Non-pigmented ciliary epithelial cell (primary cell): ENCODE measurements at places on chromosomes 6 and 20.

GRCh38 chr6:166446567-166447065 is 63.9 kb upstream of the MPC1 start:
- no peak for DNase-seq

GRCh38 chr6:10271982-10272381 is 142.9 kb downstream of the TFAP2A start:
- DNase-seq: no peak

DNA sequence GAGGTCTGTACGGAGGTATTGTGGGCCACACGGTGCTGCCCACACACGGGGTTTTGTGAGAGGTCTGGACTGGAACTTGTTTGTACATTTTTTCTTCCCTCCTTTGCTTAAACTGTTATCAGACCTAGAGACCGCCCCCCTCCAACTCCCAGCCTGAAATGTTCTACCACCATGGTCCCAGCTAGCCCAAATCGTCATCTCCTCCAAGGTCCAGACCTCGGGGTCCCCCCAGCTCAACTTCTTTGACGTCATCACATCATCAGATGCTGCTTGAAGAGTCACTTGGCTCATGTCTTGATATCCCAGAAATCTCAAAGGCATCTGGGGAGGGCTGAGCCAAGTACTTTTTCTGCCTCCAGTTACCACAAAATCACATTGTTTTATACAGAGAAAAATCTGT is 2.8 kb upstream of the CCDC170 start:
- no peak for DNase-seq

DNA sequence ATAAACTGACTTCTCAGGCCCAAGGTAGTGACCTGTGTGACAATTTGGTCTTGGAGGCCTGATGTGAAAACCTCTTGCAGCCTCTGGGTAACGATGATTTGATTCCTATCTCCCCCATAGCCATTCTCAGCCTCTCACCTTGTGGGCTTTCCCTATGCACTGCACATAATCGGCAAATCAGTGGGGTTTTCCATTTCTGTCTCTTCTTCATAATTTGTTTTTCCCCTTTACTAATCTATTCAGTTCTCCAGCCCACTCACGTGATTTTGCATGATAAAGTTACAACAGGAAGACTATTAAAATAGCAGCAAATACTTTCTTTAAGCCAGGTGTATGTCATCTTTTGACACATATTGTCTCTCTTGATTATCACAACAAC is 893.7 kb downstream of the TFAP2A start:
- no peak for DNase-seq

DNA sequence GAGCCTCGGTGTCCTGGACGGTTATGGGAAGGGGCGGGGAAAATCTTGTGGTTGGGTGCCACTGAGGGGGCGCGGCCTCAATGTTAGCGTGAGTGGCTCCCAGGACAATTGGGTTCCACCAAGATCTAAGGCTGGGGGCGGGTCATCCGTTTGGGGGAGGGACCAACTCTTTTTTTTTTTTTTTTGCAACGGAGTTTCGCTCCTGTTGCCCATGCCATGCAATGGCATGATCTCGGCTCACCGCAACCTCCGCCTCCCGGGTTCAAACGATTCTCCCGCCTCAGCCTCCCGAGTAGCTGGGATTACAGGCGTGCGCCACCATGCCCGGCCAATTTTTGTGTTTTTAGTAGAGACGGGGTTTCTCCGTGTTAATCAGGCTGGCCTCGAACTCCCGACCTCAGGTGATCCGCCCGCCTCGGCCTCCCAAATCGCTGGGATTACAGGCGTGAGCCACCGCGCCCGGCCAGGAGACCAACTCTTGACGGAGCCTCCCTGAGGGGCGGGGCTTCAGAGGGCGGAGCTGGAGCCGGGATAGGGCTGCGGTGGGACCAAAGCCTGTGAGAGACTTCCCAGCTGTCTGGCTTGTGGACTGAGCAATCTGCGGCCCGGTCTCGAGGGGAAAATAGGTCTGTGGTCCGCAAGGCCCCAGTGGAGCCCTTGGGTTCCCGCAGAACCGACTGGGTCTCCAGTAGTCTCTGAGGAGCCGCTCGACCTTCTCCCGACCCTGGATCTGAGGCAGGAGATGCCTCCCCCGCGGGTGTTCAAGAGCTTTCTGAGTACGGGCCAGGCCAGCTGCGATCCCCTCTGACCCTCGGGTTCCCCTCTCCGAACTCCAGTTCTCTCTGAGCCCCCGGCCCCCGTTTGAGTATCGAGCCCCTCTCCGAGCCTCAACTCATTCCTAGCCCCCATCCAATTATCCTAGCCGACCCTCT is 1.1 kb downstream of the SPAG4 start:
- DNase-seq: no peak

DNA sequence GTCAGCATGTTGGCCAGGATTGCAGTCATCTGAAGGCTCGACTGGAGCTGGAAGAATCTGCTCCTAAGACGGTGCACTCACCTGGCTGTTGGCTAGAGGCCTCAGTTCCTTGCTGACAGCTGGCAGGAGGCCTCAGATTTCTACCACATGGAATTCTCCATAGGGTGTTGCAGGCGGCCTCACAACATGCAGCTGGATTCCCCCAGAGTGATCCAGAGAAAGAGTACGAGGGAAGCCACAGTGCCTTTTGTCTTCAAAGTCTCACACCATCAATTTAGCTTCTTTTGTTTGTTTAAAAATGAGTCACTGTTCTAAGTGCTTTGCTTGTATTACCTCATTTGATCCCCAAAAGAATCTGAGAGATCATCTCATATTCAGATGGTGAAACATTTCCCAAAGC is 65.5 kb upstream of the FYN start:
- peak; percentile 64 for DNase-seq

DNA sequence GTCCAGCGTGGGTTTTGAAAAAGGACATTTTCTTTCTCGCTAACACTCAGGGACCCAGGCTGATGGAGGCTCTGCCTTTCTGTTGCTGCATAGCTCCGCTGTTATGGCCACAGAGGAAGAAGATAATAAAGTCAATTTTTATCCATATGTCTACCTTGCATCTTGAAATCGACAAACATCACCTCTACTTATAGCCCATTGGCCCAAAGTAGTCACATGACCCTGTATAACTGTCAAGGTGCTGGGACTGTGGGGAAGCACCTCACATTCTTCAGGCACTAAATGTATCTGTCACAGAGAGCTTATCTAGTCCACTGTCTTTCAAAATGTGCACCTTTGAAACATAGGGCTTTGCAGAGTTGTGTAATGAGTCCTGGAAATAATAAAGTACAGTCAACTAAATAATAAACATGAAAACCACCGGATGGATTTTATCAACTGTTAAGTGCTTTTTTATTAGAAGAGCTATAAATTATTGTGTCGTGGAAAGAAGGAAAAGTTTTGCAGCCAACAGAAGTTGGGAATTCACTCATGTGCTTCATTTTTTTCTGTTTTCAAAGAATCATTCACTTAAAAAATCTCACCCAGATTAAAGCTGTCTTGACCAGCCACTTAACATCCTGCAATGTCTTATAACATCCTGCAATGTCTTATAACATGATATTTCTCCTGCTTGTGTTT is 47.7 kb upstream of the RCAN2 start:
- DNase-seq: no peak

- no peak for DNase-seq
Observed at GRCh38 chr20:35264755-35265154, 13.2 kb downstream of the MMP24OS start.

DNA sequence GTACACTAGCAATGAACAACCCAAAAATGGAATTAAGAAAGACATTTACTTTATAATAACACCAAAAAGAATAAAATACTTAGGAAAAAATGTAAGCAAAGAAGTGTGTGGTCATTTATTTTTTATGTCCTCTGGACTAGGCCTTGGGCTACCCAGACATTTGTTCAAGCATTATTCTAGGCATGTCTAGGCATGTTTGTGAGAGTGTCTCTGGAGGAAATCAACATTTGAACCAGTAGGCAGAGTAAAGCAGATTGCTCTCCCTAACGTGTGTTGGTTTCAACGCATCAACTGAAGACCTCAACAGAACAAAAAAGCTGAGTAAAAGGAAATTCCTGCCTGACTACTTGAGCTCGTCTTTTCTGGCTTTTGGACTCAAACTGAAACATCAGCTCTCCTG is 84.5 kb downstream of the ANKEF1 start:
- DNase-seq: no peak

GRCh38 chr6:135182071-135183001 is 1.2 kb downstream of the MYB start:
- DNase-seq: no peak

- DNase-seq: no peak
Observed at GRCh38 chr20:44465001-44465560, 10.6 kb upstream of the TTPAL start.

DNA sequence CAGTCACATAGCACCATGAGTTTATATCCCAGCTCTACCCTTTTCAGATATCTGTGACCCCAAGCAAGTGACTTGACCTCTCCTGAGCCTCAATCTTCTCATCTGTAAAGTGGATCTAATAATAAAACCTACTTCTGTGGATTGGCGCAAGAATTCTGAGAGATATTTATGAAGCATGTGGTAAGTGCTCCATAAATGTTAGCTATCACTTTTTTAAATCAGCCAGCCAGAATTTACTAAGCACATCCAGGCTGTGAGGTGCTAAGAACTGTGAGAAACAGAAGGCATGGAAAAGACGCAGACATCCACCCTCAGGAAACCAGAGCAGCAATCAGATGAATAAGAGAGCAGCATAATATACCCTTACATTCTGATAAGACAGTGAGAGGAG is 862 bp downstream of the C20orf96 start:
- DNase-seq: no peak

DNA sequence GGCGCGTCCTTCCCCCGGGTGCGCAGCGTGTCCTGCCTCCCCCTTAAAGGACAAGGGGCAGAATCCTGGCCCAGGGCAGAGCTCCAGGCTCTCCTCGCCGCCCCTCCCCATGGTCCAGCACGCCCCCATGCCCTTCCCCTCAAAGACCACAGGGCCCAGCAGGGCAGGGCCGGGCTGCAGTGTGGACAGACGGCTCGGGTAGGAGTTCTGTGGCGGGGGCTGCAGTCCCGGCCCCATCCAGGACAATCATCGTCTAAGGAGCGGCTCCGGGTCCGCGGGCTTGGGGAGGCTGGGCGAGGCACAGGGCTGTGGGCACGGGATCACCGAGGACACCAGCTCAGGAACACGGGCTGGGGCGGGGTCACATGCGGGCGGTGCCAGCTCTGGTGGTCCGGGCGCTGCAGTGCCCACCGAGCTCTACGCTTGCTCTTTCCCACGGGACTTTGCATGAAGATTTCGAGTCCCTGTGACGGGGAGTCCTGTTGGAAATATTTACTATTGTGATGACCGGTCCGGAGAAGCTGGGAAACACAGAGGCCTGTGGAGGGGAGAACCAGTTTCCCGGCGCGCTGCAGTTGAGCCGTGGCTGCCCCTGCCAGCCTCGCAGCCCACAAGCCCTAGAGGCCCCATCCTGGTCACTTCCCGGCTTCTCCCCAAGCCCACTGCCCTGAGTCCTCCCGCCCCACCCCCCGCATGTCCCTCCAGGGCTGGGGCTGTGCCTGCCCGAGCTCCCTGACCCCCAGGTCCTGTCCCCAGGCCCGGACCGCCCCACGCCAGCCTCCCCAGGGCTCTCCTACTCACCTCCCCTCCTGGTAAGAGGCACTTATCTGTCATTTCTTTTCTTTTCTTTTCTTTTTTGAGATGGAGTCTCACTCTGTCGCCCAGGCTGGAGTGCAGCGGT is 20.6 kb downstream of the SLC17A9 start:
- no peak for DNase-seq

DNA sequence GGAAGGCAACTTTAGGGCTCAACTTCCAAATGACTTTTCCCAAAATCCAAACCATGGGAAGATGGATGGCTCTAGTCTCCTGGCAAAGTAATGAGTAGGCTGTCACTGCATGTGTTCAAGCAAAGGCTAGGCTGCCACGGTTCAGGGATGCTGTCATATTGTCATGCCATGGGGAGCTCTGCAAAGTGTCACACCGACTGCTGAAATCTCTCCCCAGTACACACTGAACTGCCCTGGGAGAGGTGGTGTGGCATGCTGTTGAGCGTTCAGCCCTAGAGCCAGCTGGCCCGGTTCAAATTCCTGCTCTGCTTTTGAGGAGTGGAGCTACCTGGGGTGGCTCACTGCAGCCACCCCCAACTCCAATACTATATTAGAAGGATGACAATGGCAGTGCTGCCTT is 115.9 kb downstream of the LRFN2 start:
- no peak for DNase-seq

- DNase-seq: no peak
Observed at GRCh38 chr20:15916623-15917022, 656.6 kb downstream of the KIF16B start.

DNA sequence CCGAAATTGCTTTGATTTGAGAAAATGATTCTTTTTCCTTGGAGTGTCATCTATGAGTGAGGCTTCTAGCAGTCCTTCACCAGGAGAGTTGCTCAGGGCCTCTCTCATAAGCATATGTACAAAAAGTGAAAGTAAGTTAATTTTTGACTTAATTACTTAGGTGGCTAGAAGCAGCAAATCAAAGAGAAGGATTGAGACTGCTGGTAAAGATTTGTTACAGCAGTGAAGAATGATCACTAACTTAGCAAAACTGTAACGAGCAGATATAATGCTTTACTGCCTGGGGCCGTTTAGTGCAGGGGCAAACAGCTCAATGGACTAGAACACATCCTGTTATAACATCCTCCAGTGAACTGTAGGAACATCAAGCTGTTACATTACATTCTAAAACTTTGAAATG is 167.8 kb upstream of the RIPOR2 start:
- DNase-seq: no peak

DNA sequence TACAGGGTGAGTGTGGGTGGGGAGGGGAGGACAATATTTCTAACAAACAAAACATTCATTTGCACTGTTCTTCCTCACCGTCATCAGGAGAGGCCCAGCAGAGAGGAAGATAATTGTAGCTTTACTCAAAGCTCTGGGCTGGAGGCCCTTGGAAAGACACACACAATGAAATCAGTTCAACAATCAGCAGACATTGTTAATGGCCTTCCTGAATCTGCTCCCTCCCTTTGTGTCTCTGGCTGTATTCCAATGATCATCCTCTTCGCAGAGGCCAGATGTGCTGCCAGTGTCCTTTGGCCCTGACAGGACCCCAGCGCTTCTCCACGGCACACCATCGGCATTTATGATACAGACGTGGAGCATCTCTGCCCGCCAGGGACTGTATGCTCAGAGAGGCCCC is 44.6 kb upstream of the LRFN2 start:
- no peak for DNase-seq
